ENCODE measurements at places on chromosomes 2 and 18.

DNA sequence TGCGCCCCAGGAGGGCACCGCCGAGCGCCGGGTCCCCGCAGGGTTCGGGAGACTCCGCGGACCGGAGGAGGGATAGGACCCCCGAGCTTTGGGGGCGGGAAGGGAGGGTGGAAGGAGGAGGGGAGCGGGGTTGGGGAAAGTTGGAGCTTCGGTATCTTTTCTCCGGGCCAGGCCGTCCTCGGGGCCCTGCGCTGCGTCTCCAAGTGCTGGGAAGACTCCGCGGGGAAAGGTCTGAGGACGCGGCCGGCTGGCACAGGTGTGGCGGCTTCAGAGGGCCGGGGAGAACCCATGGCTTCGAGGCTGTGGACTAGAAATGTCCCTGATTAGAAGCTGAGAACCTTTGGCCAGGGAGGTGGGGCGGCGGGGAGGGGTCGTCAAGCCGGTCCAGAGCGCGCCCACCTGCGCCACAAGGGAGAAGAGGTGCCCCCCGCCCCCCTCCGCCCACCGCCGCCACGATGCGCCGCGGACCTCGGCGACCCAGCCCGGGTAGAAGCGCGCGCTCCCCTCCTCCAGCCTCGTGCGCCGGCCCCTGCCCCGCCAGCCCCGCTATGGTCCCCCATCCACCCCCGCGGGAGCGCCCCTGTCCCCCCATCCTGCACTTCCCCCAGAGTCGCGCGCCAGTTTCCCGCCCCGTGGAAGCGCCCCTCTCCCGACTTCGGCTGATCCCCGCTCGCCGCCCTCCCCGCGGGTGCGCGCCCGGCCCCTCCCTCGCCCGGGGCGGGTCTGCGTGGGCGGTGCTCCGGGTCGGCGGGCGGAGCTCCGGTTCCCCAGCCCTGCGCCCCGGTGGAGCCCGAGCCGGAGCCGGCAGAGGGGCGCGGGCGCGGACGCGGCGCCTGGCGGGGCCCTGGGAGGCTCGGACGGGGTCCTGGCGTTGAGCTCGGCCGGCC lies at the start of gene SNTG2:
TSS of gene SNTG2 (plus strand) at position 770 of the 887 bp plus-strand sequence. CDS start 148 bp downstream, outside the sequence.
- DNase-seq, result no peak

- no peak for DNase-seq
These were observed 237.7 kb downstream of the NYAP2 start for GRCh38 chr2:225637259-225637658.

DNA sequence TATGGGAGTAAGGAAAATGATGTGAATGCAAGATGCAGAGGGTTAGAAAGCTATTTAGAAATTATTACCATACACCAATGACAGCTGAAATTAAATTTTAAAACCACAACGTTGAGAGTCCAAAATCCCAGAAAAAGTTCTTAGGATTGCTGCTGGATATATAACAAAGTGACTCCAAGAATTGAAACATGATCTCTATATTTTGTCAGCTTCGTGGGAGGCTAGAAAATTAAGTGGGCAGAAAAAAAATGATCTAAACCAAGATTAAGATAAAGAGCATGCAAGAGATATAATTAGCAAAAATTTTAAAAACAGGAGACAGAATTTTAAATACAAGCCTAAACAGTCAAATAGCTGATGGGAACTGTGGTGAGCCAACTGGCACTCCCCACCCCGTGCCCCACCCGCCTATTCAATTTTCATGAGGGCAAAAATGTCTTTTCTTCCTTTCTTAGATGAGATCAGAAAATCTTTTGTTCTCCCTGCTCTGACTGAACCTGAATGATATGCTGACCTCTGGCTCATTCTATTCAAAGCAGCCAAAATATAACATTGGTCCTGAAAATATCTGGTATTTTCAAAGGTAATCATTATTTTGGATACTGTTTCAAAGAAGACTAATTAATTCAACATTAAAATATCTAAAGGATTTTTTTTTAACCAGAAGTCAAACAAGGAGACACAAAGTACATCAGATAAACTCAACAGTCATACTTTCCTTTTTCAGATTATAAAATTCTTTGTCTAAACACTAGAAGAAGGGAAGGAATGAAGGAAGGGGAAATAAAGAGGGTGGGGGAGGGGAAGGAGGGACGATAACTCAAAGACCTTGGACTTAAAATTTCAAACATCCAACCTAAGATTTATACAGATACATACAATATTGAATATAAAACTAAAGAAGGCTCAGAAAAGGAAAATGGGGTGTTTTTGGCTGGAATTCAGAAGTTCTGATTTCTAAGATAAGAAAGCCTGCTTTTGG lies 12.2 kb downstream of the KANSL3 start:
- no peak for DNase-seq

- DNase-seq, result no peak
These were observed 1727.9 kb upstream of the SLC39A10 start for GRCh38 chr2:193929131-193929530.

DNA sequence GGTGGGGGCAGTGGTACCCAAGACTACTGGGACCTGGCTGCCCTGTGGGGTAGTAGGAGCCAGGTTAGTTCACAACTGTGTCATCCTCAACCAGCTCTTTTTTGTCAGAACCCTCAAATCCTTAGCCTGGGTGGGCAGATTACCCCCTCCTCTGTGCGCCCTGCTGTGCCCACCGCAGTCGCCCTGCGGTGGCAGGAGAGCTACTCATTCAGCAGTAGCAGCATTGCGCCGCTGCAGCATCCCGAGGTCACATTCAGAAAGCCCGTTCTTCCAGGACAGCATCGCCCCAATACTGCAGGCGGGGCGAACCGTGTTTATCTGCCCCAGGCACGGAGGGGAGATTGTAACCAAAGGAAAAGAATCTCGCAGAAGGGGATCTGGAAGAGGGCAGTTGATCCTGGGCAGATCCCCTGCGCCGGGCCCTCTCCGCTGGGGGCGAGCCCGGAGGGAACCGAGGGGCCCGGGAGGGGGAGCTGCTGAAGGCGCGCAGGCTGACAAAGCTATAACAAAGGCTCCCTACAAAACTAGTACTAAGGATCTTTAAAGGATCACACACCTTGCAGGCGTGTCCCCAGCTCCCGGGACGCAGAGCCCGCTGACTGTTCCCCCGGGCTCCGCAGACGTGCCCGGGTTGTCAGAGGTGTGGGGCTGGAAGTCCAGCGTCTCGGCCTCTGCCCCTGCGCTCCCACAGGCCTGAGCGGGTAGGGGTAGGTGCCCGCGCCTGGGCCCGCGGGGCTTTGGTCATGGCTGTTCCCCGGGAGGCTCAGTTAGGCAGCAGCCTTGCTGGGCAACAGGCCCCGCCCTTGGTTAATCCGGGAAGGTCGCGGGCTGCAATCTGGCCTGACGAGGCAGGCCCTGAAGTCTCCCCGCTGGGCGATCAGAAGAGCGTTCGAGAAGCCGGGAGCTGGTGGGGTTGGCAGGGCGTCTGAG lies 13.2 kb downstream of the POU3F3 start:
- DNase-seq, result no peak

DNA sequence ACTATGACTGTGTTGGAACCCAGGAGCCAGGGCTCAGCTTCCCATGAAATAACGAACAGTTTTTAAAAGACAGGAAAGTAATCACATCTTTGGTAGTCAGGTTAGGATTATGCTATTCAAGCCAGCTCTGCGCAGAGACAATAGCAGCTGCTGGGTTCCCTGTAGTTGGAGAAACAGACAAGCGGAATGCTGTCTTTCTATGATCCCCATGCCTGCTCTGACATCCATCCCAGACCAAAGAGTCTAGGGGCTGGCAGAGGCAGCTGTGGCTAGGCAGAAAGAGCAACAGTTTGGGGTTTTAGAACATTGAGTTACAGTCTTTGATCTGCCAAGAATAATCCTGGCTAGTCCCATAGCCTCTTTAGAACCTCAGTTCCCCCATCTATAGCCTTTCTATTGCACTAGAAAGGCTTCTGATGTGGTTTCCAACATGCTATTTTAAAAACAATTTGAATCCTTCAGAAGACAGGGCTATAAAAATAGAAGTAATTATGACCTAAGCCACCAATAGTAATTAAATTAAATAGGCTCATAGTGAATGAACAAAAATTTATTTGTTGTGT lies 146.8 kb downstream of the MTX2 start:
- no peak for DNase-seq

DNA sequence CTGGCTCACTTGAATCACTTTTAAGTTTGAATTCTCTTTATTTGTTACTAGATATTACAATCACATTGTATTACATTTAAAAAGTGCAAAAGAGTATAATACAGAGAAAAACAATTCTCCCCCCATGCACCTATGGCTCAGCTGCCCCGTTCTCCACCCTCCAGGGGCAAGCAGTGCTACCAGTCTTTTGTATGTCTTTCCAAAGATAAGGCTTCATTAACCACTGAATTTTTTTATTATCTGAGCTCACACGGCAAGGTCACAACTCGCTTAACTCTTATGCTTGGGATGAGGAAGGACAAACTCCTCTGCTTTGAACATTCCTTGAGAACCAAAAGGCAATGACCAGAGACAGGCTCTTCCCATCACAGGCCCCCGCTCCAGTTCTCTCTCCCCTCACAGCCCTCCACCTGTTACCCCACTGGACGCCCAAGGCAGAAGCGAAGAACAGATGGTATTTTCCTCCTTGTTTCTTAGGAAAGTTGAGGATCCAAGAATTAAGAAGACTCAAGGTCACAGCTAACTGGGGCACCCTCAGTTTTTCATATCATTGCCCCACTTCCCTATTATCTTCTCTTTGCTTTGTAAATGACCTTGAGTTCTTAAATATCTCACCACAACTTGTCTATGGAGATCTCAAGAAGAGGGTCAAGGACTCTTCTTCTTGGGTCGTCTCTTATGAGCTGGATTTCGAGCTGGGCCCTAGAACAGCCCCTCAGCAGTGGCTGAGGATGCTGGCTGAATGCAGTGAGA lies 30.1 kb downstream of the SH2D6 start:
- DNase-seq, result no peak

DNA sequence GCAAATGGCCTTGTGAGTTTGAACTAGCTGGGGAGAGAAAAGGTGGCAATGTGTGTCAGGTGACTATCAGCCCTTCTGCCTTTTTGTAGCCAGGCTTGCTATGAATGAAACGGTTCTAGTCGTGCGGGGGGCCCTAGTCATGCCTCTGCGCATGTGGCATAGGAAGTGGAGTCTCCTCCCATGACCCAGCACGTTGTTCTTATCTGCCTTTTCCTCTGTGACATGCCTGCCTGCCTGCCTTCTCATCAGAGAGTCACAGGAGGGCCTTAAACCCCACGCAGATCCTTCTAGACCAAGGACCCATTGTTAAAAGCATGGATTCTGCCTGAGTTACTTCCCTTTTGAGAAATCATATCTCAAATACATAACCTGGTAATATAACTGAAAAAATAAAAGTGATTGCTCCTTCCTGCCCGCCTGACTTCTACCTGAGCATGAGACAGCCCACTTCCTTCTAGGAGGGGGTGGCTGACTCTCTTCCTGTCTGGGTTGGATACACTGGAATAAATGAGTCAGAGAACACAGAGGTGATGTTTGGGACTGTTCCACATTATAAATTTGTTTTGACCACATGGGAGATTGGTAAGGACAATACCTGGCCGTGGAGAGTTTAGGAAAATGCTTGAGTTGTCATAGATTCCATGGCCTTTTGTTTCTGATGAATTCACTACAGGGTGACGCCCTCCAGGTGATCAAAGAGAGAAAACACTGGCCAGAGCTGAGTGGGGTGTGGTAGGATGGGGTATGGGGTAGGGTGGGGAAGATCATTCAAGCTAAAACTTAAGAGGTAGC lies 49.8 kb downstream of the FBLN7 start:
- DNase-seq, result peak; percentile 58

DNA sequence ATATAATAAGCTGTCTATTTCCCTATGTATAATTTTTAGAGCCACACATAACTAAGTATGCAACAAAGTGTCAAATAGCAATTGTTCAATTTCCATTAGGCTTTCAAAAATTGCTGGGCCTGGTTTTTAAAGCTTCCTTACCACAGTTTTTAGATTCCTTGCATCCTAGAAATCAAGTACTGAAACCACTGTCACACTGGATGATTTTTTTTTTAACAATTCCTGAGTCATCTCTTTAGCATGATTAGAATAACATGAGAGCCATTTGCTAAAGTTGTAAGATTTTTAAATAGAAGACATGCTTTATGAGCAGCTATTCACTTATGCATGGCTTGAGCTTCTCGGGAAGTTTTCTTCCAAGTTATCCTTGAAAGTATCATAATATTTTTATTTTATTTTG lies 319.5 kb upstream of the NXPH2 start:
- no peak for DNase-seq

GRCh38 chr2:241741016-241741415 lies 6.6 kb downstream of the D2HGDH start:
- no peak for DNase-seq

- DNase-seq, result no peak
These were observed 62.6 kb downstream of the ETAA1 start for GRCh38 chr2:67459761-67460160.

- DNase-seq, result no peak
These were observed 26.4 kb downstream of the NAPG start for GRCh38 chr18:10552226-10552625.
